Brain (organoid and tissue), 16 donors: ENCODE measurements at places on chromosomes 2 and 18.

GRCh38 chr2:199760574-199760973 lies 90.4 kb downstream of the FTCDNL1 start:
- no peak for DNase-seq

- DNase-seq, result no peak
Observed at GRCh38 chr2:172823261-172823850, 87.7 kb downstream of the RAPGEF4 start.

DNA sequence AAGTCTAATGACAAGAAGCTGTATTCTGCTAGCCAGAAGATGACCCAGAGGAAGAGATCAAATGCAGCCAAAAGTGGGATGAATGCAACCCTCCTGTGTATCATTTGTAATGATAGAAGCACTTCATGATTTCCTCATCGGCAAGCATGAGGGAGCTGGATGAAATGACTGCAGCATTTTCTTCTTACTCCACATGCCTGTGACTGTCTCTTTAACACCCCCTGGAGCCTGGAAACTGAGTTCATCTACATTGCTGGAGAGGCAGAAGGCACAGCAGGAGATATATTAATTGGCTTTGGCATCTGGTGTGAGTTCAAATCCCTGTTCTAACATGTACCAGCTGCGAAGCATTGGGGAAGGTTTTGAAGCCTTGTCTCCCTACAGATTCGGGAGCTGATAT lies 37.7 kb downstream of the ID2 start:
- DNase-seq, result no peak

DNA sequence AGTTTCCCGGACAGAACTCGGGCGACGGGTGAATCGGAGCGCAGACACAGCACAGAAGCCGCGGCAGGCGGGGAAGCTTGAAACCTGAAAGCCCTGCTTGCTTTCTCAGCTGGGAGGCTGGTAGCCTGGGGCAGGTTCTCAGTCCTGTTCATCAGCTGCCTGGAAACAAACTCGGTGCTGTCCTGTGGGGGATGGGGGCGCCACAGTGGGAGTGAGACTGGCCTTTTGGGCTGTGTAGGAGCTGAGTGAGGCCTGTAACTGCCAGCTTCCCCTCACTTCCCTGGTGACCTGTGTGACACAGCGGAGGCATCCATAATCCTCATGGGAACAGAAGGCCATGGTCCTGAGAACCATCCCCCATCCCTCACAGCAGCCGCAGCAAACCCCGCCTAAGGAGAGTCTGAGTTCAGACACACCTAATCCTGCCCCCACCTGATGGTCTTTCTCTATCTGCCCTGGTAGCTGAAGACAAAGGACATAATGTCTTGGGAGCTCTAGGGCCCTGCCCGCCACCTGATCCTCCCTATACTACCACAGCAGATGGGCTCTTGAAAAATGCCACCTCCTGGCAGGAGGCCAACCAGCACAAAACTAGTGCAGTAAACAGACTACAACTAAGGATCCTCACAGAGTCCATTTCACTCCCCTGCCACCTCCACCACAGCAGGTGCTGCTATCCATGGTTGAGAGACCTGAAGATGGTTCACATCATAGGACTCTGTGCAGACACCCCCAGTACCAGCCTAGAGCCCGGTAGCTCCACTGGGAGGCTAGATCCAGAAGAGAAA lies 52.7 kb upstream of the LDLRAD4 start:
- no peak for DNase-seq

- no peak for DNase-seq
Observed at GRCh38 chr2:130834091-130834930, 2.4 kb upstream of the ARHGEF4 start.

DNA sequence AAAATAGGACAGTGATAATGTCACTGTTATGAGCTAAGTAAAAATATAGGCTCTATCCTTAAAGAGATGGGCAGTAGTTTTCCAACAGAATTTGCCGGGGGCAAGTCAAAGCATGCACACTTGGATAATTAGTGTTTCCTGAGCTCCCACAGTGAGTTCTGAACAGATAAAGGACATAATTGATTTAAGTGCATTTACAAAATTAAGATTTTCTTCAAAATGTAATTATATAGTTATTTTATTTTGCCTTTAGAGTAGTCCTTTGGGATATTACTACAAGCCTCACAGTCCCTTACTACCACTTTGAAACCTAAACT lies 107.6 kb downstream of the RAPGEF4 start:
- no peak for DNase-seq

DNA sequence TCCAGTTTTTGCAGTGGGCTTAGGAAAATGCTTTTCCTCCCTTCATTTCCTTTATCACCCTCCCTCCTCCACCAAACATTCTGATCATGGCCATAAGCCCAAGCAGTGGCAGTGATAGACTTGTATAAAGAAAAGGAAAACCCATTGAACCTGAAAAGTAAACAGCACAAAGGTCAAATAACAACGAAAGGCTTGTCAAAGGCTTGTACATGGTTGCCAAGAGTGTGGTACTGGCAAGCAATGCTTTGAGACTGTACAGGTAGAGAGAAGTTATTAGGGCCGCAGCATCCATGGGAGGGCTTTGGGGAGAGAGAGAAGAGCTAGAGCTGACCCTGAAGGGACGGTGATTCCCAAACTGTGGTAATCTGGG lies 2.1 kb upstream of the VWA3B start:
- no peak for DNase-seq

GRCh38 chr2:36589230-36589630 lies 8.7 kb downstream of the FEZ2 start:
- DNase-seq, result no peak

DNA sequence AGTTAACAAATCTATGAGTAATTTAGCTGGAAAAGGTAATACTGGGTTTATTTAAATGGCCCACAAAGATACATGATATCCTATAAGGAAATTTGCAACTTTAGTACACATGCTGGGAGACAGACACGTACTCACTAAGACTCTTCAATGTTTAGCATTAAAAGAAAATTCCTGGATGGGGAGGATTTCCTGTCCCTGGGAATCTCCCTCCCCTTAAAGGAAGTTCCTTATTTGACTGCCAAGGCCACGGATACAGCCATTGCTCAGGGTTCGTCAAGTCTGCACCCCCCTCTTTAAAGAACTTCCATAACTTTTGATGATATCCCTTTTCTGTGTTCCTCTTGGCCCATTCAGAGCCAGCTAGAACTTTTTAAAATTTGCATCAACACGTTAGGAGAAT lies 267.6 kb downstream of the CD226 start:
- DNase-seq, result no peak

GRCh38 chr2:218315397-218315796 lies 23.1 kb upstream of the TMBIM1 start:
- DNase-seq, result no peak

DNA sequence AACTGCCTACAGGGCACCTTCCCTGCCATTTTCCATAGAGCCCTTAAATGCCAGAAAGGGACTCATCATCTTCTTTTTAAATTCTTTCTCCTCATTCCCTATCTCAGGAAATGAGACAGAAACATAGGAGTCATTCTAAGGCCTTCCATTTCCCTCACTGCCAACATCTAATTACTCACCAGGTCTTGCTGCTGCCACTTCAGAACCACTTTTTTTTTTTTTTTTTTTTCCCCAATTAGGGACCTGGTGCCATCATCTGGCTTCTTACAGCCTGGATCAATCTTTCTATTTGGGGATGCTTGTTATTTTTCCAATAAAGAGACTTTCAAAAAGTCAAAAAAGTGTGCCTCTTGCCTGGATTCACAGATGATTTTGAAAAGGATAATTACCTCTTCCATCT lies 373.4 kb downstream of the LPIN1 start:
- DNase-seq, result no peak

DNA sequence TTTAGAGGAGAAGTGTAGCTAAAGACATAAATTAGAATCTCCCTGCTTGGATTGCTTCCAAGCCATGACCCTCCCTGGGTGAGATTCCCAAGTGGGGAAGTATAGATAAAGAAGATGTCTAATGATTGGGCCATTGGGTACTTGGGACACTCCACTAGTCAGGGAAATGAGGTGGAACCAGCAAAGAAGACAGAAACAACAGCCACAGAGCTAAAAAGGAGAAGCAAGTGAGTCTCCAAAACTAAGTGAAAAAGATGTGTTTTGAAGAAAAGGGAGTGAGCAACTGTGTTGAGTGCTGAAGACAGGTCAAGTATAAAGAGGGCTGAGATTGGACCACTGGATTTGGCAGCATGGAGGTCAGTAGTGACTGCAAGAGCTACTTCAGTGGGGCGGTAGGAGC lies 276.7 kb upstream of the STON1 start:
- DNase-seq, result no peak

DNA sequence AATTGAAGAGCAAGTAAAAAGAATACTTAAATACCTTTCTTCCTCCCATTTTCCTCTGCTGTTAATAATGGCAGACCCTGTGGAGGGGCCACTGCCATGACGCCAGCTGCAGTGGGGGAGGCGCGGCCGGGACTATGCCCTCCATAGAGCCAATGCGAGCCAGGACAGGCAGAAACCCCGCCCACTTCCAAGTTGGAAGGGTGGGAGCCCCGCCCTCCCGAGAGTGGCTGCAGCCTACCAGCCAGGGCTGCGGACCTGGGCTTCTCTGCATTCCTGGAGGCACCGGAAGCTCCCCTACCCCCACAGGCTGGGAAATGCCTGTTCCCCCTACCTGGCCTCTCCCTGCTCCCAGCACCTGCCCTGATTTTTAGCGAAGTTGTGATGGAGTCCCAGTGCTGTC lies 439.4 kb upstream of the CDH19 start:
- no peak for DNase-seq

GRCh38 chr2:12721566-12722446 lies 5.1 kb downstream of the TRIB2 start:
- peak; percentile 80 for DNase-seq

- DNase-seq, result no peak
Observed at GRCh38 chr2:209682646-209683045, 89.0 kb upstream of the UNC80 start.

- DNase-seq, result peak; percentile 36
Observed at GRCh38 chr2:3667151-3667631, 9.2 kb downstream of the ALLC start.

GRCh38 chr2:217120429-217120828 lies 260.6 kb upstream of the TNP1 start:
- DNase-seq, result no peak

GRCh38 chr2:156708051-156708450 lies 271.9 kb downstream of the GPD2 start:
- no peak for DNase-seq

GRCh38 chr2:174675615-174676014 lies 78.0 kb upstream of the WIPF1 start:
- no peak for DNase-seq

- DNase-seq, result no peak
Observed at GRCh38 chr2:55107436-55107835, 57.2 kb upstream of the RTN4 start.

DNA sequence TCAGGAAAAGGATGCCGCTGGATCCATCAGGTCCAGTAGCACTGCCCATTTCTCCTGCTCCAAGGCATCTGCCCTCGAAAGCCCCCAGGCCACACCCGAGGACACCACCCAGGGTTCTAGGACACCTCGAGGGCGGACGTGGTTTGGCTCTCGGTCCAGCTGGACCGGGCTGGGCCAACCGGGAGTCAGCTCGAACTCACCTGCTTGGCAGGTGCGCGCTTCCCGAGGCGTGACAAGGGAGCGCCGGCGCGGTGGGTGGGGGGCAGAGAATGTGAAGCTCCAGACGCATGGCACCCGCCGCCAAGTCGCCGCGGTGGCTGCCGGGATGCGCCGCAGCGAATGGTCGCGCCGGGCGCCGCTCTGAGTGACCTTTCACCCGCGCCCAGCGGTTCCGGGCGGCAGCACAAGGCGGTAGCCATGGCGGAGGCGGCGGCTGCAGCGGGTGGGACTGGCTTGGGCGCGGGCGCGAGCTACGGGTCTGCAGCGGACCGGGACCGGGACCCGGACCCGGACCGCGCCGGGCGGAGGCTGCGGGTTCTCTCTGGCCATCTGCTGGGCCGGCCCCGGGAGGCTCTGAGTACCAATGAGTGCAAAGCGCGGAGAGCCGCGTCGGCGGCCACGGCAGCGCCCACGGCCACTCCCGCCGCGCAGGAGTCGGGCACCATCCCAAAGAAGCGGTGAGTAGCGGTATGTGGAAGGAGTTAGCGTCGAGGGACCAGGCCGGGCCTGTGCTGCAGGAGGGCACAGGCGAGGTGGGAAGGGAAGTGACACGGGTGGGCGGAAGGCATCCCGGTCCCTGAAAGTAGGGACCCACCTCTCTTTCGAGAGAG lies at the start of gene AGPS:
Gene AGPS (plus strand): TSS at position 401 of the 830 bp plus-strand sequence. CDS start 17 bp downstream, at position 418.
- peak; percentile 88 for DNase-seq

GRCh38 chr2:72949642-72950041 lies 32.3 kb downstream of the EMX1 start:
- DNase-seq, result no peak

GRCh38 chr18:57446322-57446721 lies 11.1 kb downstream of the ONECUT2 start:
- DNase-seq, result no peak

GRCh38 chr2:200654823-200655222 lies 69.0 kb downstream of the AOX1 start:
- peak; percentile 42 for DNase-seq

DNA sequence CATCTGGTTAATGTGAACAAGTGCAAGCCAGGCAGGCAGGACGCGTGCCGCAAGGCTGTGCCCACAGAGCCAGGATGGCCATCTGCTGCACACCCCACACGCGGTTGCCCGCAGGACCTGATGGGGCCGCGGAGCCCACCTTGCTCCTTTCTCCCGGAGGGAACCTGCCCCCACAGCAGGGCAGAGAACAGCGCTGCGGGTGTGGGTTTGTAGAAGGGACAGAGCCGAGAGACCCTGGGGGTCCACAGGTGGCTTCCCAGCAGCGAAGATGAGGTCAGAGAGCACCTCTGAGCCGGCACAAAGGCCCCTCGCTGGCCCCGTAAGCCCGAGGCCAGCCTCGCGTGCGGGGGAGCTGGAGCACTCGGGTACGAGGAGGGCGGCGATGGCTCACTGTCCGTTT lies 460.8 kb upstream of the SALL3 start:
- no peak for DNase-seq

DNA sequence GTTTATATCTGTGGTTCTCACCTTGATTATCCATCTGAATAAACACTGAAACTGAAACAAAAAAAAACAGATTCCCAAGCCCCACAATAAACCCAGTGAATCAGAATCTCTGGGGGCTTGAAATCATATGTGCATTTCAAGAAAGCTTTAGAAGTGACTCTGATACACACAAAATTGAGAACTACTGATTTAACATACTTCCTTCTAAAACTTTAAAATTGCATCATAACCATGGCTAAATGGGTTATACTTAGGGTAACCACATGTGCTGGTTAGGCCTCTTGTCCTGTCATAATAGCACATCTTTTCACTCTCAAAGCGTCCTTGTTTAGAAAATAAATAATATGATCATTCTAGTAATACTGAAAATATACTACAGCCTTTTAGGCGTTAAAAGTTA lies 100.9 kb downstream of the ATAD2B start:
- no peak for DNase-seq

- no peak for DNase-seq
Observed at GRCh38 chr2:21220930-21221329, 97.2 kb downstream of the TDRD15 start.

DNA sequence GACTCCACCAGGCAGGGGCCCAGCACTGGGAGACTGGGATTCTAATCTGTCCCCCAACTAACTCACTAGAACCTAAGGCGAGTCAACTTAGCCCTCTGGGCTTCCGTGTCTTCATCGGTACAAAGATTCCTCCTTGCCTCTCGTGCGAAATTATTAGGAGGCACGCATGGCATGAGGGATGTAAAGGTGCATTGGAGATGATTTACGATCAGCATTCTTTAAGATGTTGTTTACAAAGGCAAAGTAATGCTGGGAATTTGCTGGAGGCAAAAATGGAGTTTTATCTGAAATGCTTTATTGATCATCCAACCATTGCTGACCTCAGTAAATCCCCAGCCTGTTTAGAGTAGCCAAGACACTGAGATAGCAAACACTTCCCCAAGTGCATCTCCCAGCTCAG lies 171.8 kb upstream of the KLHL29 start:
- no peak for DNase-seq
